ENCODE measurements at places on chromosomes 16 and 17. TPM values are rescaled to one million over a fixed set of nuclear protein-coding genes. Genes with fewer than 3 reads are reported as not detected.

GRCh38 chr17:34156741-34157589 is 98.1 kb upstream of the CCL2 start:
- no peak for DNase-seq

DNA sequence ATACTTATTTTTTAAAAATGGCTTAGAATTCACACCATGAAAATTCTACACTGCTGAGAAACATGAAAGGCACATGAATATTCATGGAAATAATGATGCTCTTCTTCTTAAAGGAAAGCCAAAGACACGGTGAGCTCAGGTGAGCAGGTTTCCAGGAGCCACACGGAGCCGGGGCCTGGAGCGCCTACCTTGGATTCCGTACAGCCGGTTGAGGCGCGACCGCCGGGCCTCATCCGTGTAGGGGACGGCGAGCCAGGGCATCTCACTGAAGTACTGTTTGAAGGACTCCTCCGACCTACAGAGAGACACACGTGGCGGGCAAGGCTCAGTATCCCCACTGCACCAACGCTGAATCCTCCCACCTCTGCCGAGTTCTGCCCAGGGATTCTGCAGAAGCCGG is 37.1 kb downstream of the MRM3 start:
- DNase-seq, result no peak

DNA sequence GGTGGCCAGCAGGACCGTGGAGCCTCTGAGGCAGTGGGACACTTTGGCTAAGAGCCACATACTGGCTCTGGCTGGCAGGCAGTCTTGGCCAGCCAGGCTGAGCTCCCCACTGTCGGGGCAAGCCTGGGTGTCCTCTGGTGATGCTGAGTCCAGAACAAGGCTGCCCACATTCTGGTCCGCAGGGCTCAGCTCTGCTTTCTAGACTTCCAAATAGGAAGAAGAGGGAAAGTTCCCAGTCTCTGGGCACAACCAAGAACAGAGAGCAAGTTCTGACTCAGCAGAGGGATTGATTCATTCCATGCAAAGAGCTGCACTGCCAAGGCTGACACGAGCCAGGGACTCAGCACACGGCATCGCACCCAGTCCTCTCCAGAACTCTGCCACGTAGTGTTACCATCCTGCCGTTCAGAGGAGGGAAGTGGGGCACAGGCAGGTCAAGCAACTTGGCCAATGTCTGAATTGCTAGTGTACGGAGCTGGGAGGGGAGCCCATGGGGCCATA is 58.9 kb downstream of the NOS2 start:
- no peak for DNase-seq

GRCh38 chr17:43438626-43439025 is 39.8 kb downstream of the ARL4D start:
- no peak for DNase-seq

GRCh38 chr17:62819511-62820221 is 11.6 kb upstream of the MARCHF10 start:
- DNase-seq, result peak; percentile 85

GFAP gene
- total RNA-seq, result 0.62 TPM

- no peak for DNase-seq
These were observed 48.8 kb upstream of the CLEC19A start for GRCh38 chr16:19236561-19237209.

DNA sequence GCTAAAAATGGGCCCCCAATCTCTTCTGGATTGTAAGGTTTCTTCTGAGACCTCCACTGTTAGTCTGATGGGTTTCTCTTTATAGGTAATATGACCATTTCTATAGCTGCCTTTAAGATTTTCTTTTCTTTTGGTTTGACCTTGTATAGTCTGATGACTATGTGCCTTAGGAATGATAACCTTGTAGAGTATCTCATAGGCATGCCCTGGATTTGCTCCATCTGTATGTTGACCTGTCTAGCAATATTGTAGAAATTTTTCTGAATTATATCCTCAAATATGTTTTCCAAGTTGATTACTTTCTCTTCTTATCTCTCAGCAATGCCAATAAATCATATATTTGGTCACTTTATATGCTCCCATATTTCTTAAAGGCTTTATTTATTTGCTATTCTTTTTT is 1403.8 kb upstream of the GOT2 start:
- DNase-seq, result no peak

DNA sequence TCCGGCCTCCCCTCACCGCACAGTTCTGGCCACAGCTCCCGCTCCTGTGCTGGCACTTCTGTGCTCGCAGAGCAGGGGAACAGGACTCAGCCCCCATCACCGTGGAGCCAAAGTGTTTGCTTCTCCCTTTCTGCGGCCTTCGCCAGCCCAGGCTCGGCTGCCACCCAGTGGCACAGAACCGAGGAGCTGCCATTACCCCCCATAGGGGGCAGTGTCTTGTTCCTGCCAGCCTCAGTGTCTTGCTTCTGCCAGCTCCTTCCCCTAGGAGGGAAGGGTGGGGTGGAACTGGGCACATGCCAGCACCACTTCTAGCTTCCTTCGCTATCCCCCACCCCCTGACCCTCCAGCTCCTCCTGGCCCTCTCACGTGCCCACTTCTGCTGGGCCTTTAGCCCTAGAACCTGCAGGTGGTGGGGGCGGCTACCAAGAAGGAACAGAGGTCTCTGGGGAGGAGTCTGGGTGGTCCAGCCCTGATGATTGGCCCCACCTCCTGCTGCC is 645 bp upstream of the ELMO3 start:
- DNase-seq, result peak; percentile 47

NKD1 gene
- total RNA-seq, result 13.8 TPM

DNA sequence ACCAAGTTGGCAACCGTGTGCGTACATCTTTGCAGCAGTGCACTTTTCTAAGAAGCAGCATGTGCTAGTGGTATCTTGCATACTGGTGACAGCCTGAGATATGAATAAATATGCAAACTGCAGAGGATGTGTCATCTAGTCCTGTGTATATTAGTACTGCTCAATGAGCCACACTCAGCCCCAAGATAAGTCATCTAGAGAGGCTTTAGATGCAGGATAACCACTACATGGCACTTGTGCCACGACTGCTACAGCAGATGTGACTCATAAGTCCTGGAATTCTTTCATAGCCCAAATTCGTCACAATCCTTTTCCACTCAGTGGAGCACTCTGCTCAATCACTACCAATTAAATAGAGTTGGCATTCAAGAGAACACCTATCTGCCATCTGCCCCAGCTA is 171.5 kb downstream of the AXIN2 start:
- DNase-seq, result no peak

DNA sequence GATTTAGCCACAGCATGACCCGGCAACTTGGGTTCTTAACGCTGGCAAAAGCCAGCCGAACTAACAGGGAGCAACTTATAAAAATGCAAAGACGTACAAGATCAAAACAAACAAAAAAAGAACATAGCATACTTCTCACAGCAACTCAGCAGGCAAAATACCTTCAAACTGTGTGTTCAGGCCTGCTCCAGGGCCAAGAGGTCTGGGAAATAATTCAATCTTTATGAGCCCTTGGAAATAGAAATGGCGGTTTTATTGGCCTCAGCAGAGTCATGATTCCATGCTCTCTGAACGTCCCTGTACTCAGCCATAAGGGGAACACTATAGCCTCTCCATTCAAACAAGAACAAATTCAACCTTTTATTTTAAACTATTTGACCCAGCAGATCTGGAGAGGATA is 101.3 kb upstream of the C17orf78 start:
- peak; percentile 66 for DNase-seq

- DNase-seq, result no peak
These were observed 7.4 kb upstream of the B9D1 start for GRCh38 chr17:19369846-19370492.

DNA sequence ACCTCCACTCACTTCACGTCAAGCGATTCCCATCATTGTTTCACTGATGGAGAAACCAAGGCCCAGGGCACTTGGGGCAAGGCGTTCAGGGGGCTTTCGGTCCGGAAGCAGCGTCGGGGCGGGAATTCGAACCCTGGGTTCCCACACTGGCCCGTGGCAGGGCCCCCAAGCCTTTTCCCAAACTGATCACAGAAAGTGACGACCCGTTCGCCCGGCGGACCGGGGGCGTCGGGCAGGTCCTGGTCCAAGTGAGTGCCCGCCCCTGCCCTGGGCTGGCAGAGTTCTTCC is 856 bp upstream of the MON1B start:
- no peak for DNase-seq

DNA sequence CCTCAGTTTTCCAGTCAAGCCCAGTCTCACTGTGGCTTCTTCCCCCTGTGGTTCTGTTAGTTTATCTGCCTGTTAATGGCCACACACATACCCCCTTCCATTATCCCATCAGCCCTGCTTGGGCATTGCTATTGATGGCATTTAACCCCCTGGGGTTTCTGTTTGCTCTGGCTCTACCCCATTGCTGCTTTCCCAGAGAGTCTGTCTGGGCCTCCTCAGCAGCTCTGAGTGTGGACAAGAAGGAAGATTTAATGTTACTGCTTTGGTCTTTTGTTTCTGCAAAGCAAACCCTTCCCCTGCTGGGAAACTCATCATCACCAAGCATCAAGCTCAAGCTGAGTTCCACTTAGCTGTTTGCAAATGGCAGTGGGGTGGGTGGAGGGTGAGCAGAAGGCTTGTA is 162.7 kb downstream of the CCT6B start:
- no peak for DNase-seq

MYOCD gene
- 43.8 TPM for total RNA-seq

ABCC6 gene
- 15.2 TPM for total RNA-seq

- DNase-seq, result no peak
These were observed 4.0 kb downstream of the STXBP4 start for GRCh38 chr17:54972406-54973138.

All from prostate gland (tissue), 2 donors.